GM23338 (cell line): ENCODE measurements at places on chromosomes 7 and 10. TPM values are rescaled to one million over a fixed set of nuclear protein-coding genes. Genes with fewer than 3 reads are reported as not detected.

Gene SH2D4B
- 0.08 TPM in 1 of 2 replicates, not detected in the other for polyA plus RNA-seq

Gene CLCN1
- 0.43 and 0.48 TPM in 2 replicates for polyA plus RNA-seq

Gene OR2F2
- polyA plus RNA-seq: not detected in 2 replicates

Gene WASHC2C
- polyA plus RNA-seq: 13.5 and 16.2 TPM in 2 replicates

Gene PTPRZ1
- polyA plus RNA-seq: 160 and 167 TPM in 2 replicates
